ENCODE measurements at places on chromosomes 2 and 18.
A peak's percentile ranks its signal among the peaks of the same experiment; 100 is the strongest.

GRCh38 chr2:39437522-39438296, 624 bp upstream of the MAP4K3 start:
- DNase-seq, result no peak

- DNase-seq, result no peak
Measured at GRCh38 chr18:23998018-23998417, 16.5 kb upstream of the TTC39C start.

GRCh38 chr2:241620419-241620769, 16.6 kb downstream of the THAP4 start:
- peak; percentile 16 for DNase-seq

GRCh38 chr2:238483021-238483420, 56.3 kb downstream of the ASB1 start:
- DNase-seq, result no peak

GRCh38 chr18:79445221-79445620, 49.5 kb downstream of the NFATC1 start:
- DNase-seq, result no peak

DNA sequence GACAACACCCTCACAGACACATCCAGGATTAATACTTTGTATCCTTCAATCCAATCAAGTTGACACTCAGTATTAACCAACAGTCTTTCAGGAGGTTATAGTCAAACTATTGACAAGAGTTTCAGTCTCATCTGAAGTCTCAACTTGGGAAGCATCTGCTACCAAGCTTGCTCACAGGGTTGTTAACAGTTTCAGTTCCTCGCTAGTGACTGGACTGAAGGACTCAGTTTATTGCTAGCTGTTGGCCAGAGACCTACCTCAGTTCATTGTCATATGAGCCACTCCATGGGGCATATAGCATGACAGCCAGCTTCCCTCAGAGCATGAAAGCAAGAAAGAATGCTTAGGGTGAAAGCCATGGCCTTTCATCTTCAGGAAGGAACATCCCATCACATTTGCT, 228.6 kb downstream of the EPHA4 start:
- no peak for DNase-seq

GRCh38 chr2:11480406-11480805, 14.4 kb upstream of the E2F6 start:
- DNase-seq, result no peak

GRCh38 chr2:120246546-120247300, 5.9 kb upstream of the RALB start:
- no peak for DNase-seq

- DNase-seq, result no peak
Measured at GRCh38 chr2:174595116-174595809, 2.3 kb downstream of the WIPF1 start.

DNA sequence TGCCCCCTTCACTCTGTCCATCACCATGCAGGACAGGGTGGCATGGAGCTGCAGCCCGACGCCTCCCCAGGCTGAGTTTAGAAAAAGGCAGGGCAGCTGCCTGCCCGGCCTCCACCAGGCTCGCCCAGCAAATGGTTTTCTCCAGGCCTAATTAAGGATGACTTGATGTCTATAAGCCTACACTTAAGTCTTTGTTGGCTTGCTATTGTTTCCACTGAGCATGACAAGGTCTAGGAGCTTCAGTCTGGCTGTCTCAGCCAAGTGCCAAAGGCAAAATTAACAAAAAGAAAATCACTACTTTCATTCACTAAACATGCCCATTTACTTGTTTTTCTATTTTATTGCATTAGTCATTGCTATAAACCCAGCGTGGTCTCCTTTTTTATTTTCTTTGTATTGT, 372.2 kb downstream of the INSIG2 start:
- DNase-seq, result no peak

DNA sequence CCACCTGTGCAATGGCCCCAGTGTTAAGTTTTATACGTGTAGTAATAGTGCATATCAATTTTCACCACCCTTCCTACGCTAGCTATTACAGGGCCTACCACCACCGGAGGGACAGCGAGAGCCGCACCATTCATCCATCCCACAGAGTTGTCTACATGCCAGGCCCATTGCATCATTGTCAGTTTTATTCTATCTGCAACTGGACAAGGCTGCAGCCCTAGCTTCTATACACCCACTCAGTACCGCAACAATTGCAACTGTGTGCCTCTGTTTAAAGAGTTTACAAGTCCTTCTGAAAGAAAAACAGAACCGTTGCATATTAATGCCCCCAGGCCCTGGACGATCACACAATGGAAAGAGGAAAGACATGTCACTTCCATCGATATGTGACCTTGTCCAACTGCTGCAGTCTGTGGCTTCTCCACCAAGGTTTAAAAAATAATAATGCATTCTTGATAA, 58.6 kb downstream of the ZEB2 start:
- no peak for DNase-seq

GRCh38 chr2:124668161-124668560, 643.1 kb downstream of the CNTNAP5 start:
- no peak for DNase-seq

- DNase-seq, result no peak
Measured at GRCh38 chr2:228728961-228729360, 542.1 kb downstream of the PID1 start.

- no peak for DNase-seq
Measured at GRCh38 chr18:79567481-79568147, 112.0 kb upstream of the CTDP1 start.

DNA sequence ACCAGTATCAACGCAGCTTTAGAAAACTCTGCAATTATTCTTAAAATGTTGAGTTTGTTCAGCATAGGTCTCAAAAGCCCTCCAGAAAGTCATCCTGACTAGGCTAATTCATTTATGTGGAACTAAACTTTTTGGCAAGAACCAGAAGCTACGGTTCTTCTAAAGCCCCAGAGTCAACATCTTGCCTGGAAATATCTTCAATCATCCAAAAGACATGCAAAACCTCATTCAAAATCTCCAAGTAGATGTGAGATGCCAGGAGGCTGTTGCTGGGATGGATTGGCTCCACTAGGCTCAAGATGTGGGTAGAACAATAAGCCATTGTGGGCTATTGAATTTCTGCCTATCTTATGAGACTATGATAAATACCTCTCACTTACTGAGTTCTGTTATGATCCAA, 2.1 kb upstream of the SCG2 start:
- no peak for DNase-seq

DNA sequence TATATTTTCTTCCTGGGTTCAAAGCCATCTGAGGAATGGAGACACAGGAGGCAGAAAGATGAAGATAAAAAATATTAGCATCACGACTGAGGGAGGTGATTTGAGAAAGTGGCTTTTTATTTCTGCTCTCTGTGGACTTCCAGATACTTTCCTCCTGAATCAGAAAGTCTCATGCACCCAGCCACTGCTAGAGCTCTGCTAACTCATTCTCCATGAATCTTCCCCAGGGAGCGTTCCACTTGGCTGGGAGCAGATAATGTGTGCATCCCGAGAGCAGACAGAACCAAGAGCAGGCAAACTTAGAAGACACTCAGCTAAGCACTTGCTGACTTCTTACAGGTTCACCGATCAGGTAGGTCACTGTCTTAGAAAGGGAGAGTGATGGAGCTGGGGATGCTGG, 264.1 kb upstream of the THUMPD2 start:
- DNase-seq, result no peak

- no peak for DNase-seq
Measured at GRCh38 chr2:161085149-161085548, 75.1 kb upstream of the TANK start.

DNA sequence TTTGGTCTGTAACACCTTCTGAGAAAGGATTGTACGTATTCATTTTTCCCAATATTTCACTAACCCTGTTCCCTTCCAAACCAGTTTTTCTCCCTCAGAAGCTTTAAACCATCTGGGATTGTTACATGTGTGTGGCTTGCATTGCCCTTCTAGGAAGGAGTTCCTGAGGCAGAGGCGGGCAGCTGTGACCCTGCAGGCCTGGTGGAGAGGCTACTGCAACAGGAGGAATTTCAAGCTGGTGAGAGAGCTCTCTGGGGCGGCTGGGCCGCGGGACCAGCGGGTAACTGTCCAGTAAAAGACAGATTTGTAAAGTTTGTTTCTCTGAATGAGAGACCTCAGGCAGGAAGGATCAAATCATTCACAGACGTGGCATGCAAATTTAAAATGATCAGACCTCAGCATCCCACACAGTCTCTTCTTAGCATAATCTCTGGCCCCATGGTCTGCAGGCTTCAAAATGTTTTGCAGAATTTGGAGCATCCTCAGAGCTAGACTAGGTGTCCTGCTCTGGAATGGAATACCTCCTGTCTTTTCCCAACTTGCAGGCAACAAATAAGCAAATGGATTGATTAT, 40.2 kb upstream of the GPR17 start:
- no peak for DNase-seq

DNA sequence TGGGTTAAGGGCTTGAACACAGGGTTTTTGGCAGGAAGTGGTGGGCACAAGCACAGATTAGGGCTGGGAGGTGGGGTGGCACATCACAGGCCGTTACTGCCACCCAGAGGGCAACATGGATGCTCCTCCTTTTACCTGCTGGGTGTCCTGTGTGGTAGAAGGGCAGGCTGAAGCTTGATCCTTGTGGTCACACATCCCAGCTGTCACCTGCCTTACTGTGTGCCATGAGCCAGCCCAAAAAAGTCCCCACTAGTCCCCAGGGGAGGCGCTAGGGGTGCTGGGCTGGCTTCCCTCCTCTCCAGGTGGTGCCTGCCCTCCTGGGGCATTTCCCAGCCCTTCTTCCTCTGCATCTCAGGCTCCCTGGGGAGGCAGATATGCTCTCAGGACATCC, 50.5 kb upstream of the ALPP start:
- DNase-seq, result no peak

DNA sequence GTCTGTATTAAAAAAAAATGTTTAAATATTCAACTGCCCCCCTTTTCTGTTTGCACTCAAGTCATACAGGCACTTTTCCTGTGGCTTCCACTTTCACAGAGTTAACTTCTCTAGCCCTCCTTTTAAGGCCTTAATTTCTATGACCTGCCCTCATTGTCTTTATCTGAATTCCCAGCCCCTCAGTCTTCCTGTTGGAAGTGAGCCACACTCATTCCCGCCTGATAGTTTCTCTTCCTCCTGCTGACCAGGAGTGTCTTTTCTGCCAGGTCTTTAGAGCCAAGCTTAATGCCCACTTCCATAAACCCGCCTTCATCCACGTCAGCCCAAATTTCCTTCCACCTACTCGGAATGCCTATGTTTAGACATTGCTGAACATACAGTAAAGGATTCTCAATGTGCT, 10.5 kb downstream of the COPS8 start:
- no peak for DNase-seq

DNA sequence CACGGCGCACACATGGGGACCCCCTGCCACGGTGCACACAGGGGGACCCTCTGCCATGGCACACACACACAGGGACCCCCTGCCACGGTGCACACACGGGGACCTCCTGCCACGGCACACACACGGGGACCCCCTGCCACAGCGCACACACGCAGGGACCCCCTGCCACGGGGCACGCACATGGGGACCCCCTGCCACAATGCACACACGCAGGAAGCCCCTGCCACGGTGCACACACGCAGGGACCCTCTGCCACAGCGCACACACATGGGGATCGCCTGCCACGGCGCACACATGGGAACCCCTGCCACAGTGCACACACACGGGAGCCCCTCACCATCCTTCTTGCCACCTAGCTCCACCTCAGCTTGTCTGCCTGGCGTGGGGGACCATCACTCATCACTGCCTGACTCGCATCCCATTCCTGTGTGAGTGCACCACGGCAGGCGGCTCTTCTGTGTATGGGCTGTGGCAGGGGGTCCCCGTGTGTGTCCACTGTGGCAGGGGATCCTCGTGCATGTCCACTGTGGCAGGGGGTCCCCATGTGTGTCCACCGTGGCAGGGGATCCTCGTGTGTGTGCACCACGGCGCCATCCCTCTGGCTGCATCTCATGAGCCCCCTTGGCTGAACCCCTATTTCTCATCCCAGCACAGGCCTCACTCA, 206.7 kb downstream of the EIPR1 start:
- DNase-seq, result no peak

GRCh38 chr2:183530333-183530901, 406.2 kb downstream of the NUP35 start:
- DNase-seq, result no peak

- no peak for DNase-seq
Measured at GRCh38 chr2:55839182-55839819, 84.3 kb downstream of the EFEMP1 start.

- no peak for DNase-seq
Measured at GRCh38 chr2:80078290-80079036, 226.1 kb downstream of the LRRTM1 start.

- DNase-seq, result no peak
Measured at GRCh38 chr2:6310256-6311215, 555.2 kb downstream of the CMPK2 start.

GRCh38 chr2:9735335-9735734, 104.5 kb upstream of the YWHAQ start:
- no peak for DNase-seq

DNA sequence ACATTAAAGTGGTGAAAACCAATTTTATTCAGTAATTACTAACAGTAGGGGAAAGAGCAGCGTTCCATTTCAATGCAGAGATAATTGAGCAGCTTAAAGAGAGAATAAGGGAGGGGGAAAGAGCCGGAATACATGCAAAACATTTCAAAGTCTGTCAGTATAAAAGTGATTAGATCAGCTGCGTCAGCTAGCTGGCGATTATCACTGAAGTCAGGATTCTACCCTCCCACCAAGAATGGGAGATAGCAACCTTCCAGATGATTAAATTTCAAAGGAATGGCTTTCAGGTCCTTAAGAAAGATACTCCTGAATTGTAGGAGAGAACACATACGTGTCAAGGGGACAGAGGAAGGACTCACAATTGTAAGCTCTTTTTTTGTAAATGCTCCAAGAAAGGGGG, 2.7 kb upstream of the ZC3H6 start:
- no peak for DNase-seq

GRCh38 chr18:13237073-13237472, 18.5 kb downstream of the LDLRAD4 start:
- DNase-seq, result no peak

- no peak for DNase-seq
Measured at GRCh38 chr2:172667581-172668325, 67.9 kb upstream of the RAPGEF4 start.

All from stimulated activated CD4-positive, alpha-beta T cell treated with anti-CD3 and anti-CD28 coated beads, Interleukin-15, amount 100 ng/mL, for 1 hour (primary cell).